NCI-H2171 (cell line): ENCODE measurements at places on chromosomes 6 and 20.

GRCh38 chr6:85078058-85078457 is 313.7 kb upstream of the TBX18 start:
- no peak for DNase-seq

DNA sequence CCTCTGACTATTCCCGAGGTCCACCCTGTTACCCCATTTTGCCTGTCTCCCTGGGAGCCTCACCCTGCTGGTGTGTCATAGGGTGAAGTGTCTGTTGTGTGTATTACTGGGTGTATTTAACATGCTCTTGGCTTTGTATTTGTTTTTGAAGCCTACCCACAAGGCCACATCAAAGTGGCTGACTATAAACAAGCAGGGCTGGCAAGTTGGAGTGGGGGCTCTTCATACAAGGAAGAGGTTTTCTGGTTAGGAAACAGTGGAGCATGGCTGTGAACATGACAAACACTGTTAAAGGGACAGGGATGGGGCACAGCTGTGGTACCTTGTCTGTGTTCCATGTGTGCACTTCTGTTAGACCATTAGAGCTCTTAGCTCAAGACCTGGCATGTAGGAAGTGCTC is 26.3 kb downstream of the HECA start:
- DNase-seq, result no peak

- DNase-seq, result no peak
Measured at GRCh38 chr6:32244270-32244669, 20.4 kb upstream of the NOTCH4 start.

DNA sequence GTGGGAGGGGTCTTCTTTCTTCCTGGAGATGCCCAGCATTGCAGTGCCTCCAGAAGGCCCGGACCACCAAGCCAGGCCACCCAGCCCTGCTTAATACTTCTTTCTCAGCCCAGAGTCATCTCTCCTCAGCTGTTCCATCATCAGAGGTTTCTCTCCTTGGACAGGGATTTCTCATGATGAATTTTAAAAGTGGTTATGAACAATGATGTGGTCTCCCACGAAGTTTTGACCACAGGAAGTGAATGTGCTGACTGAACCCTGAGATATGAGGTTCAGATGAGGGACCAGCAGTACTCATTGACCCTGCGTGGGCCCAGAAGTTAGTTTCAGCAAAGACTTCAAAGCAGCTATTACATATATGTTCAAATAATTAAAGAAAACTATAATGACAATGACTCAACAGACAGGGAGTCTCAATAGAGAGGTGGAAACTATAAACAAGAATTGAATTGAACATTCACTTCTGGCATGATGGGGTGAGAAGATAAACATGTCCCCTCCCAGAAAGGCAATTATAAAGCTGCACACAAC is 114.5 kb upstream of the SLC22A16 start:
- DNase-seq, result no peak

GRCh38 chr6:87742106-87742505 is 40.1 kb upstream of the AKIRIN2 start:
- DNase-seq, result no peak

DNA sequence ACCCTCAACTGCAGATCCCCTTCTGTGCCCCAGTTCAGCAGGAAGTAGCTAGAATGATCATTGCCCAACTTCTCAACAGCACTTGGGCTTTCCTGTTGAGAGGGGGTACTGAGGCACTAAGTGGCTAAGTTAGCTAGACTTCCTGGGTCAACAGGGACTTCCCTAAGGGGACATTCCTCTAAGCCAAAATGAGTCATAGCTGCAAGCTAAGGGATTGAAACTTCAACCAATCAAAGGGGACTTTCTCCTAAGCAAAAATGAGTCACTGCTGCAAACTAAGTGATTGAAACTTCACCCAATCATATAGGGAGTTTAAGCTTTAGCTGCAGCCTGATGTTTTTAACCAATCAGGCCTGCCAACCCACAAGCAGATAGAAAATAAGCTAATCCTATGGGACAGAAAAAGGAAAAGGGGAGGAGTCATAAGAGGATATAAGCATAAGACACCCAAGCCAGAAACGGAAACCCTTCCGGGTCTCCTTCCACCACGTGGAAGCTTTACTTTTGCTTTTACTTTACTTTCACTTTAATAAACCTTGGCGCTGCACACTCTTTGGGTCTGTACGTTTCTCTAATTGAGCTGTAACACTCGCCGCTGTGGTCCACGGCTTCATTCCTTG is 659.0 kb upstream of the HS3ST5 start:
- DNase-seq, result no peak

GRCh38 chr20:32150291-32150848 is 40.9 kb downstream of the TM9SF4 start:
- no peak for DNase-seq

DNA sequence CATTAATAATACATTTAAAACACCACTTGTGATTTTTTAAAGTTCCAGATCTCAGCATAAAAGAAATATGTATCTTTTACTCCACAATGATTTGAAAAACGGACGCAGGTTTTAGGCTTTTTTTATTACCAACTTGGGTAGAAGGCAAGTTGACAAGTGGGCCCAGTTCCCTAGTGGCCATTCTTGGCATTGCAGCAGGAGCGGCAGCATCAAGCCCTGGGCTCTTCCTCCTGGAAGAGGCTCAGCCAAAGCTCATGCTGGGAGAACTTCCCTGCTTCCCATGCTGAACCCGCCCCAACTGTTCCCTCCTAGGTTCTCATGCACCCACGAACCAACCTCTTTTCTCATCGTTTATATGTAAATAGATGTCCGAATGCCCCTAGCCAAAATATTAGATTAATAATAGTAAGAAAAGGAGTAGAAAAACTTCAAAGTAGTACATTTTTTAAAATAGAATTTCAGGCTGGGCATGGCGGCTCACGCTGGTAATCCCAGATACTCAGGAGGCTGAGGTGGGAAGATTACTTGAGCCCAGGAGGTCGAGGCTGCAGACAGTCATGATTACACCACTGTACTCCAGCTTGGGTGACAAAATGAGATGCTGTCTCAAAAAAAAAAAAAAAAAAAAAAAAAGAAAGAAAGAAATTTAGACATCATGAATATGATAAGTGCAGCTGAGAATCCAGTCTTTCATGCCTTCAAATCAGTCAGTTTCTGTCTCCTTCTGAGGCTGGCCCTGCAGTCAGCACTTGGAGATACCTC is 18.2 kb upstream of the MYB start:
- no peak for DNase-seq

GRCh38 chr6:85452441-85452881 is 2.6 kb downstream of the NT5E start:
- DNase-seq, result no peak

DNA sequence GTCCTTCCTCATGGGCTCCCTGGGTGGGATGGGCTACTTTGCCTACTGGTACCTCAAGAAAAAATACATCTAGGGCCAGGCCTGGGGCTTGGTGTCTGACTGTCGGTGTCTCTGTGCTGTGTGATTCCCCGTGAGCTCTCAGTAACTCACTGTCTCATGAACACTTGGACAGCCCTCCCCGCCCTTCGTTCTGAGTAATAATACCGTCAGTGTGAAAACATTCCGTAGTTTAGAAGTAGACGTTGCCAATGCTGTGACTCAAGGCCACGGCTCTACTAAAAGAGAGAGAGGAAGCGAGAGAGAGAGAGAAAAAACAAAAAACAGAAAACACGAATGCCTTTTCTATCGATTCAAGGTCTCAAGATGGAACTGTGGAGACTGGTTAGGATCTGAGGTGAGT is 31.8 kb downstream of the FITM2 start:
- no peak for DNase-seq
